ENCODE measurements at places on chromosomes 2 and 18.

DNA sequence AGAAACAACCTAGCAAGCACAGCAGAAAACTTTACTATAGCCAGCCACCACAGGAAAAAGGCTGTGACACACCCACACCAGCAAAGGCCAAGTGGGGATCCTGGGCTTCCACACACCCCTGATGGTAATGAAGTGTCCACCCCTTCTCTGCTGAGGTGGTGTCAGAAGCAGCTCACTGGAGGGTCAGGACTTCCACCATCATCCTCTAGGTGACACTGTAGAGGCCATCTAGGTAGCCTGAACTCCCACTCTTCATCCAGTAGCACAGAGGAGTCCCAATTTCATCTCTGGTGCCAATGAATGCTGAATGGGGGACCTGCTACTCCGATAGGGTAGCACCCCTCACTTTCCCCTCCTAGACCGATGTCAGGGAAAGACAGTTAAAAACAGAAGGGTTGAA lies 1544.4 kb downstream of the LRP1B start:
- no peak for DNase-seq

DNA sequence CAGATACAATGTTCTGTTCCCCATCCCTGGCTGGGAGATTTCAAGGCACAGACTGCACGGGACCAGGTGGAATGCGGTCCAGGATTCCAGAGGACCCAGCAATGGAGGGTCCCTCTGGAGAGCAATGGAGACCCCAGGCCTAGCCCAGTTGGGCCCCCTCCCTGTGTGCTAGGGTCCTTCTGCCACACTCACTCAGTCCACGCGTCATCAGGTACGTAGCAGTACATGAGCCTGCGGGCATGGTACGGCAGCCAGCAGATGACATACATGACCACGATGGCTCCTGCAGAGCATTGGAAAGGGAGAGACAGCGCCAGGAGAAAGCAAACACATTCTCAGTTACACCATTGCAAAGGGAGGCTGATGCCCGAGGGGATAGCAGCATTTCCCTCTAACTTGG lies 10.1 kb downstream of the NTSR2 start:
- no peak for DNase-seq

DNA sequence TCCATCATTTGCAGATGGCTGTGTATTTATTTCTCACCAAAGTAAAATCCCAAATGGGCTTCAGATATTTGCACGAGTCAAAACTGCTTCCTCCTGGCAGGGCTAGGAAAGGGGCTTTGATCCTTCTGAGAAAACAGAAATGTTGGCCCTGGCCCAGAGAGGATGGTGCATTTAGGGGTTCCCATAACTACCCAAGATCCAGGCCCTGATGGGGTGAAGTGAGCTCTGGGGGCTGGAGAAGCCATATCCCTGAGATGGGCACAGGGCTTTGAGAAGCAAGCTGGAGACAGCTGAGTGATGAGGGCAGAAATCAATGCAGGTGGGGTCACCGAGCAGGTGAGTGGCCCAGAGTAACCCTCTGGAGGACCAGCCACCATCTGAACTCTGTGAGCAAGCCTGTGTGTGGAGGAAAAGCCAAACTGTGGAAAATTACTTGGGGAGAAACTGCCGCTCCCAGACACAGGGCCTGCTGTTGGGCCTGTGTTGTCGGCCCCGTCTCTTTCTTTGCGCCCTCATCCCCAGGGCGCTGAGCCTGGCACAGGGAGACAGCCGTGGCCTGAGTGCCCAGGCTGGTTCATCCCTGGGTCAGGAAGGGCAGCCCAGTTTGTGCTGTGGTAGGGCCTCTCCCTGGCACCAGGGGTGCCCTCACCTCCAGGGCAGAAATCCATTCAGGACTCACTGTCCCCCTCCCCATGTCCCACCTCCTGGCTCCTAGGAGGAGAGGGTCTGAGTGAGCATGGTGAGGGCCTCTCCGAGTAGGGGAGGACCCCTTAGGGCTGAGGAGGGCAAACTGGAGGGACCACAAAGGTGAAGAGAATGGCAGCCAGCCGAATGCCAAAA lies 167.8 kb upstream of the HAAO start:
- DNase-seq, result no peak

DNA sequence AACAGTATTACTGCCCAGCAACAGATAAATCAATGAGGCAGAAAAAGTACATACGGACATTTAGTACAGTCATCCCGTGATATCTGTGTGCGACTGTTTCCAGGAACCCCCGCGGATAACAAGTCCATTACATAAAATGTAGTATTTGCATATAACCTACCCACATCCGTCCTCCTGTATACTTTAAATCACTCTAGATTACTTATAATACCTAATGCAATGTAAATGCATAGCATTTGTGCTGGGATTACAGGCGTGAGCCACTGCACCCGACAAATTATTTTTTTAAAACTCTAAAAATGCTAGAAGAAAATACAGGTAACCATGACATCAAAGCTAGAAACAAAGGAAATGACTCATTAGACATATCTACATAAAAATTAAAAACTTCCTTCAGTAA lies 91.6 kb downstream of the FAM161A start:
- no peak for DNase-seq

GRCh38 chr2:176518823-176519222 lies 249.6 kb downstream of the MTX2 start:
- DNase-seq, result no peak

DNA sequence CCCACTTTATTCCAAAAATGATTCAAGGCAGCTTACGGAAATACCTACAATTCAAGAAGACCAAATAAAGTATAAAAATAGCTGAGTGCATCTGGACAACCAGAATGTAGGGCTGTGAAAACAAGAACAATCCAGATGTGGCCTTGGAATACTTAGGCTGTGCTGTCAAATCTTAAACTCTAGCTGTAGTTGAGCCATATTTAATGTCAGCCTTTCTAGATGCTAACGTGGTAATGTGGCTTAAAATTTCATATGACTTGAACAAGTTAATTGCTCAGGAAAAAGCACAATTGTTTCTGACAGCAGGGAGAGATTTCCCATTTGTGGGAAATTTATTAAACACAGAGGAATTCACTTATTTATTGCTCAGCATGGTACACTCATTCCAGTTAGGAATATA lies 14.6 kb upstream of the NAPG start:
- no peak for DNase-seq

DNA sequence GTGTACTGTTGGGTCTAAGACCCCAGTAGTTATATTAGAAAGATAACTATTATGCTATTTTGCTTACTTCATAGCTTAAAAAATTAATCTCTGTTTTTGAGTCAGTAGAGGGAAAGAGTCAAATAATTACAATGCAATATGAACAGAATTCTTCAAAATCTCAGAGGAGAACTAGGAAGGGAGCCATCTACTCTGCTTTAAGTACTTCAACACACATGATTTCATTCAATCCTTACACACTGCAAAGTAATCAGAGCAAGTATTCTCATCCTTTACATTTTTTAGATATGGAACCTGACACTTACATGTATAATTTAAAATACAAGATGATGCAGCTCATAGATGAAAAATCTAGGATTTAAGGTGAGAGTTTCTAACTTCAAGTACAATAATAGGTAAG lies 27.7 kb downstream of the COL5A2 start:
- no peak for DNase-seq

- no peak for DNase-seq
Observed at GRCh38 chr2:102422910-102423309, at the start of gene IL18RAP. Gene IL18RAP (plus strand): TSS chr2:102423160. CDS start chr2:102423278, 118 bp downstream.

- DNase-seq, result no peak
Observed at GRCh38 chr2:5609201-5609600, 83.0 kb upstream of the SOX11 start.

- no peak for DNase-seq
Observed at GRCh38 chr2:196238836-196239380, 67.5 kb upstream of the STK17B start.

DNA sequence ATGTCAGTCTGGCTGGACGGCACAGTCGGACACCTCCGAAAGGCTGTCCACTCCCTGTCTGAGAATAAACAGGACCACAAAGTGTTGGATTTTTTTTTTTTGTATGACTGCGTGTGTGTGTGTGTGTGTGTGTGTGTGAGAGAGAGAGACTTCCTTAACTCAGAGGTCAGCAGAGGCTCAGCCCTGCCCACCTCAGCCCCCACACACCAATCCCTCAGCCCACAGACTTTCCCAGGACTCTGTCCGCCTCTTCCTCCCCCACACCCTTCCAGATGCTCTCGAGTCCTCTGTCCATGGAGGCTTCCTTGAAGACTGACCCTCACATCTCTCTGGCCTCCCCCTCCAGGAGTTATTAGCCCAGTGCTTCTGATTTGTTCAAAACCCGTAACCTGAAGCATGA lies 147.3 kb downstream of the BCL11A start:
- no peak for DNase-seq

DNA sequence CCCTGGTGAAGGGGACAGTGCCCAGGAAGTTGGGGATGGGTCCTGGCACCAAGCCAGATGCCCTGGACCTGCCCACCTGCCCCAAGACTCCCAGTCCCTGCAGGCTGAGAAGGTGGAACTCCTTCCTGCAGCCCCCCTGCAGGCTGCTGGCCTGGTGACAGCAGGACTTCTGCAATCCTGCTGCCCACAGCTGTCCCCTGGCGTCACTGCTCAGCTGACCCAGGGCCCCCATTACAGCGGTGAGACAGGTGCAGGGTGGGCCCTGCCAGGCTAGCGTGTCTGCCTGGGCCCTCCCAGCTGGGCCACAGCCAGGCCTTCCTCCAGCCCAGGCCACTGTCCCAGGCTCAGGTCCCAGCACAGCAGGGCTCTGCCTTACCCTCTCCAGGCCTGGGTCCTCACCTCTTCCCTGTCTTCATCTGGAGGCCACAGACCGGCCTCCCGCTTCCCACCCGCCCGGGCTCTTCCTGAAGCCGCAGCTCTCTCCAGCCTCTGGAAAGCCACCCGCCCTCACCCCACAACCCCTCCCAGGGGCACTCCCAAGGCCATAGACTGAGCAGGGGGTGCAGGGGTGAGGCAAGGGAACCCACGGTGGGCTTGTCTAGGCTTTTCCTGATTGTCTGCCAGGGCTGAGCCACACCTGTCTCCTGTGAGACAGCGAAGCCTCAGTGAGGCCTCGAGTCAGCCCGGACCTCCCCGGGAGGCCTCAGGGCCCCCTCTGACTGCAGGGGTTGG lies 8.8 kb upstream of the ERFE start:
- no peak for DNase-seq

- no peak for DNase-seq
Observed at GRCh38 chr2:119366161-119366648, 429 bp downstream of the C2orf76 start.

- DNase-seq, result no peak
Observed at GRCh38 chr2:217928324-217929181, 74.2 kb downstream of the TNS1 start.

DNA sequence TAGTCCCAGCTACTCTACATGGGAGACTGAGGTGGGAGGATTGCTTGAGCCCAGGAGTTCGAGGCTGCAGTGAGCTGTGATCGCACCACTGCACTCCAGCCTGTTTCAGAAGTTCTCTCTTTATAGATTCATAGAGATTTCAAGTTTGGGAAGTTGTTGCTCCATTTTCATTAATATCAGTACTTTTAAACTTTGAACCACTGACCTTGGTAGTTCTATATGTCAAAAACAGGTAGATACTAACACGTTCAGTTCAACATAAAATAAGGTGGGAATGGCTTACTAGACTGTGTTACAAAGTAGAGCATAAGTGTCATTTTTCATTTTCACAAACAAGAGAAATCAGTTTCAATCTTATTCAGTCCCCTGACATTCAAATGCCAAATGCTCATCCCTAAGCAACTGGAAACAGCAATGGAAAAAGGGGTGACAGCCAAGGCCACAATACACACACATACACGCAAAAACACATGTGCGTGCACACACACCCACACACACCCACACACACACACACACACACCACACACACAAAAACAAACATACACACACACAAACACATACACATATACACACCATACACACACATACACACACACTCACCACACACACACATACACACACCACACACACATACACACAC lies 71.7 kb downstream of the PIEZO2 start:
- no peak for DNase-seq

GRCh38 chr2:159204381-159205144 lies 81.9 kb downstream of the WDSUB1 start:
- DNase-seq, result no peak

GRCh38 chr2:6352247-6352646 lies 513.5 kb downstream of the CMPK2 start:
- DNase-seq, result no peak

GRCh38 chr2:73078457-73079411 lies 7.2 kb upstream of the SFXN5 start:
- DNase-seq, result no peak

DNA sequence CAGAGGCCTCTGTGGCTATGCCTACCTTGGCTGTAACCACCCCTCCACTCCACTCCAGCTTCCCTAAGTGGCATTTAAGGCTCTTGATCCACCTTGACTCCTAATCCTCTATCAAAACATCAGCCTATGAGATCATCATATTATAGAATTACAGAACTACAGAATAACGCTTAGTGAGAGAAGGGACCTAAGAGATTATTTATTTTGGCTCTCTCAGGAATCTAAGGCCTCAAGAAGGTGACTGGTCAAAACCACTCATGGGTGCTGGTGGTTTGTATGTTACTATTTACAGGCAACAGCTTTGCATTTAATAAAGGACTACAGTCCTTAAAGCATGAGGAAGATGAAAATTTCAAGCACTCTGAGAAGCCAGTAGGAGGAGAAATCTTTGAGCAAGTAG lies 118.8 kb downstream of the FSHR start:
- no peak for DNase-seq

- no peak for DNase-seq
Observed at GRCh38 chr2:53006980-53007379, 760.6 kb upstream of the CHAC2 start.

GRCh38 chr2:25497918-25498407 lies 156.2 kb upstream of the DNMT3A start:
- no peak for DNase-seq

- no peak for DNase-seq
Observed at GRCh38 chr2:206000776-206001175, 85.2 kb downstream of the INO80D start.

DNA sequence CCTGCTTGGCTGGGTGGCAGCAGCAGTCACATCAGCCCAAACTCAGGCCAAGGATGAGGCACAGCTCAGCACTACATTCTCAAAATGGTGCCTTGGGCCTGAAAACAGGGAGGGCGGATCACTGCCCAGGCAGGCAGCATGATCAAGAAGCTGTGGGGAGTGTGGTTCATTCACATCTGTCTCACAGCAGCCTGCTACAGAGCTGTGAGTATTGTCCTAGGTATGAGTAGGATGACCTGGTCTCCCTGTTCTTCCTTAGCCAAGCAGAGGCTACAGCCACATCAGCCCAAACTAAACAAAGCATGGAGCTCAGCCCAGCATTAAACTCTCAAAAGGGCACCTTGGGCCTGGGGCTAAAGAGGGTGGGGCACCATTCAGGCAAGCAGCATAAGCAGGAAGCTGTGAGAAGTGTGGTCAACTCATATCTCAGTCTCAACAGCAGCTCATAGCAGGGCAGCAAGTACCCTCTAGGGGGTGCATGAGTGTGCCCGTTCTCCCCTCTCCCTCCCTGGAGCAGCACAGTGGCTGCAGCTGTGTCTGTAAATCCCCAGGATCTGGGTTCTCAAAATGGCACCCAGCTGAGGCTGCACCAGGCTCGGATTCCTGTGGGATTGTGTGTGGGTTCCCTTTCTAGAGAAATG lies 139.6 kb downstream of the TRABD2A start:
- DNase-seq, result no peak

GRCh38 chr2:189252991-189253675 lies 73.6 kb upstream of the COL5A2 start:
- DNase-seq, result no peak

All from NCI-H446 (cell line).